ENCODE measurements at places on chromosomes 16 and 17.

DNA sequence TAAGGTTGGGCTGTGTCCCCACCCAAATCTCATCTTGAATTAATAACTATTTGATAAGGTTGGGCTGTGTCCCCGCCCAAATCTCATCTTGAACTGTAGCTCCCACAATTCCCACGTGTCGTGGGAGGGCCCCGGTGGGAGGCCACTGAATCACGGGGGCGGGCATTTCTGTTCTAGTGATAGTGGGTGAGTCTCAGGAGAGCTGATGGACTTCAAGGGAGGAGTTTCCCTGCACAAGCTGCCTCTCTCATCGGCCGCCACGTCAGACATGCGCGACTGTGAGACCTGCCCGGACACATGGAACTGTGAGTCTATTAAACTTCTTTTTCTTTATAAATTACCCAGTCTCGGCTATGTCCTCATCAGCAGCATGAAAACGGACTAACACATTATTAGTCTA is 44.9 kb upstream of the METRNL start:
- no peak for DNase-seq

DNA sequence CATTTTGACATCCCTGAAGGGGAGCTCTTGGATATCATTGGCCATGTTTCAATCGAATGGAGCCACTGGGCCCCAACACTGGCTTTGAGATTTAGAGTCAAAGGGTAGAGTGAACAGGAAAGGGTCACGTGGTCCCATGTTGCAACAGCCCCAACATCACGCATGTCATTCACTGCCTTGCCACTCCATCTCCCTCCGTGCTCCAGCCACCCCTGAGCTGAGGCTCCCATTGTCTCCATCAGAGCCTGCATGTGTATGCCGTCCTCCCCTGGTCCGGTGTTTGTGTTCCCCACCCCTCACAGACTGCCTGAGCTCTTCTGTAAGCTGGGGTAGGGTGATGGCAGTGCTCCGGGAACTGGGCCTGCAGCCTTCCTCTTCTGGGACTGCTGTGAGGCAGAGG is 12.1 kb downstream of the NFE2L1 start:
- DNase-seq, result no peak

DNA sequence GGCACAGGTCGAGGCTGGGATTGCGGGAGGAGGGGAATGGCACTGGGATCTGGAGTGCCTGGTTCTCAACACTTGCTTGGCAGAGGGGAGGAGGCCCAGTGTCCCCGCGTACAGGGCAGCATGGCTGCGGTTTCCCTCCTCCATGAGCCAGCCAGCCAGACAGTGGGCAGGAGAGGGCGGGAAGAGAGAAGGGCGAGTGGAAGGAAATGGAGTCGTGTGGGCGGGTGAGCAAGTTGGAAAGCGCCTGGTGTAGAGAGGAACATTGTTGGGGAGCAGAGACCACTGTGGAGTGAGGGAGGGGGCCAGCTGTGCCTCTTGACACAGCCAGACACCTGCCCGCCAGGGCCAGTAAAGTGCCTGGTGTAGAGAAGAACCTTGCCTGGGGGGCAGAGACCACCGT is 130.5 kb downstream of the OR1D5 start:
- no peak for DNase-seq

DNA sequence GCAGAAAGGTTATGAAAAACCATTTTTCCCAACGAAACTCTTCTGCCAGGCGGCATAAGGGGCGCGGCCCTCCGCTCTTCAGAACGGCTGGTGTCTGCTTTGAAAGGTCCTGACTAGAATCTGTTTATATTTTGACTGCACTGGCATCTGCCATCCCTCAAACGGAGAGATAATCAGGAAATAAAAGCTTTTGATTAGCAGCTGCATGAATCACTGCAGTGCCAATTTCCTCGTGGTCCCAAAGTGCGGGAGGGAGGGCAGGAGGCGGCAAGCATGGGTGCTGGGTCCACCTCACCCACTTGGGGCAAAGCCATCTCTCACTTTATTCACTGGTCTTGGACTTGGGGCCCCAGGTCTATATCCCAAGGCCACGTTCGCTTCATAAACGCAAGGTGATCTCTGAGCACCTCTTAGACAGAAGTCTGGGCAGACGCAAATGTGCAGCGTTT is 49.7 kb downstream of the TBC1D16 start:
- no peak for DNase-seq

DNA sequence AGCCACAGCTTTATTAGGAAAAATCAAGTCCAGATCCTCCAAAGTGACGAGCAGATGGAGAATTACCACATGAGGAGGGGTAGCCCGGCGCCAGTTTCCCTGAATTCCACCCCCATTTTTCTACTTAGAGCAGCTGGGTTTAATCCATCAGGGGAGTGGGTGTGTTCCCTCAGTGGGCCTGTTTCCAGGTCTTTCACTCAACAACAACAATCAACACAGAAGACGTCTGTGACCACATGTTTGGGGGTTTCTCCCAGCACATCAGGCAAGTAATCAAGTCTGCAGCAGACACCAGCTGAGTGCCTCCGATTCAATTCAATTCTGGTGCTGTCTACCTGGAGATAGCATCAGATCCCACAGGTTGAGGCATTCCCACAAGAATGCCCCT is 6.8 kb downstream of the SLC6A2 start:
- no peak for DNase-seq

- peak; percentile 47 for DNase-seq
These were observed 39.6 kb upstream of the MEOX1 start for GRCh38 chr17:43701318-43701743.

DNA sequence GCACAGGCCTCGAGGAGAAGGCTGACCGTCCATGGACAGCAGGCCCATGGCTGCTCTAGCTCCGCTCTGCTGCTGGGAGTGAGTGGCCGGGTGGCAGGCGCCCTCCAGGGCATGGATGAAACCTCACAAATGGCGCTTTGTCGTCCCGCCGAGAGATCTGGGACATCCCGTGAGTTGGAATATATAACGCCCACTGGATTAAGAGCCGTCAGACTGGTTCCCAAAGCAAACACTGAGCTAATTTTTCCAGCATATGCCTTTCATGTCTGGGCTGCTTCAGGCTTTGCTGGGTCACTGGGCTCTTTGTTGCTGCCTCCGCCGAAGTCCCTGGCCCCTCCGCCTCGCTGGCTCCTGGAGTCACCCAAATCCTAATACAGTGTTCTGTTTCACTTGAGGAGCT is 266.3 kb downstream of the FOXL1 start:
- no peak for DNase-seq

- no peak for DNase-seq
These were observed 539 bp downstream of the IFT20 start for GRCh38 chr17:28334666-28335200.
